ENCODE measurements at places on chromosomes 1 and 21.

GRCh38 chr21:36408568-36408967 lies 23.4 kb downstream of the CHAF1B start:
- no peak overlapping the region for H3K4me3 ChIP-seq
- H3K27ac ChIP-seq: no peak overlapping the region
- DNase-seq: no peak
- peaks cover 30% of the 10 kb centered on the region for H3K36me3 ChIP-seq
- H3K4me1 ChIP-seq: no peaks in the 10 kb centered on the region

GRCh38 chr21:29342363-29342957 lies 43.7 kb downstream of the BACH1 start:
- peak; percentile 93 for DNase-seq
- no peaks in the 10 kb centered on the region for H3K27me3 ChIP-seq
- peaks cover 83% of the 10 kb centered on the region for H3K4me1 ChIP-seq

DNA sequence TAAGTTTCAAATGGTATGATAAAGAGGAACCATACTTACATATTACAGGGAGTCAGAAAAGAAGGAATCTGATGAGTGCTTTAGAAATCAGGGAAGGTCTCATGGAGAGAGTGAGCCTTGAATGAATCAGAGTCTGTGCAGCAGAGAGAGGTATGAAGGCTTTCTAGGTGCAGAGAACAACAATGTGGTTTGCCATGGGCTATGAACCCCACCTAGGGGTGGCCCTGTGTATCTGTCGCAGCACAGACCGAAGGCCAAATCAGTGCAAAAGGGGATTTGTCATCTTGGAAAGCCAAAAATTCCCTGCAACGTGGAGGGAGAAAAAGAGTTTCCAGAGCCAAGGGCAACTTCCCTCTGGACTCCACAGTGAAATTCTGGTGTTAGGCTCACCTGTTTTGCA lies 3.5 kb downstream of the PAPPA2 start:
- H3K4me3 ChIP-seq: no peak overlapping the region
- DNase-seq: no peak
- H3K27me3 ChIP-seq: no peaks in the 10 kb centered on the region
- H3K27ac ChIP-seq: no peak overlapping the region

DNA sequence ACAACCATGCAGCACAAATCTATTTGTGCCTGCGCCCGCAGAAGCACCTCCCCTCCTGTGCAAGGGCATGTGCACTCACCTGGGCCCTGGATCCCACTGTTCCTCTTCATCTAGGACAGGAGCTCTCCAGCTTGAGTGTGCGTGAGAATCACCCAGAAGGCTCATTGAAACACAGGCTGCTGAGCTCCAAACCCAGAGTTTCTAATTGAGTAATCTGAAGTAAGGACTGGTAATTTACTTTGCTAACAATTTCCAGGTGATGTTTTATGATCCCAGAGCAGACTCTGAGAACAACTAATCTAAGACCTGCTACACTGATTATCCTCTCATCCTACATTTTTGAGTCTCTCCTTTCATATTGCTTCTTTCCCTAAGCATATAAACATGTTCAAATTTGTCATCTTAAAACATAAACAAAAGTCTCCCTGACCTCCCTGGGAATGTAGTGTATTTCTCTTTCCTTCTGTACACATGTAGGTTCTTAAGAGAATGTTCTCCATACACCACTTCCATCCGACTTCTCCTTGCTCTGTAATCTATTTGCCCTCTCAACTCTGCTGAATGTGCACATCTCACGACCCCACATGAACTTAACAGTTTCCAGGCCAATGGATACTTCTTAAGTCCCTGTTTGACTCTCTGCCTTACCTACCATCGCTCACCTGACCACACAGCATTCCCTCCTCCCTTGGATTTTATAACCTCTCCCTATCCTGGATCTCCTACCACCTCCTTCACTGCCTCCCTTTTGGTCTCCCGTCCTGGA lies 522.5 kb downstream of the SMYD3 start:
- no peaks in the 10 kb centered on the region for H3K27me3 ChIP-seq
- DNase-seq: no peak
- no peaks in the 10 kb centered on the region for H3K36me3 ChIP-seq
- H3K4me3 ChIP-seq: no peak overlapping the region
- no peaks in the 10 kb centered on the region for H3K4me1 ChIP-seq
- H3K27ac ChIP-seq: no peak overlapping the region

GRCh38 chr1:181809991-181810545 lies 251.4 kb downstream of the ZNF648 start:
- no peaks in the 10 kb centered on the region for H3K4me1 ChIP-seq
- H3K27ac ChIP-seq: no peak overlapping the region
- no peaks in the 10 kb centered on the region for H3K36me3 ChIP-seq
- no peak overlapping the region for H3K4me3 ChIP-seq

DNA sequence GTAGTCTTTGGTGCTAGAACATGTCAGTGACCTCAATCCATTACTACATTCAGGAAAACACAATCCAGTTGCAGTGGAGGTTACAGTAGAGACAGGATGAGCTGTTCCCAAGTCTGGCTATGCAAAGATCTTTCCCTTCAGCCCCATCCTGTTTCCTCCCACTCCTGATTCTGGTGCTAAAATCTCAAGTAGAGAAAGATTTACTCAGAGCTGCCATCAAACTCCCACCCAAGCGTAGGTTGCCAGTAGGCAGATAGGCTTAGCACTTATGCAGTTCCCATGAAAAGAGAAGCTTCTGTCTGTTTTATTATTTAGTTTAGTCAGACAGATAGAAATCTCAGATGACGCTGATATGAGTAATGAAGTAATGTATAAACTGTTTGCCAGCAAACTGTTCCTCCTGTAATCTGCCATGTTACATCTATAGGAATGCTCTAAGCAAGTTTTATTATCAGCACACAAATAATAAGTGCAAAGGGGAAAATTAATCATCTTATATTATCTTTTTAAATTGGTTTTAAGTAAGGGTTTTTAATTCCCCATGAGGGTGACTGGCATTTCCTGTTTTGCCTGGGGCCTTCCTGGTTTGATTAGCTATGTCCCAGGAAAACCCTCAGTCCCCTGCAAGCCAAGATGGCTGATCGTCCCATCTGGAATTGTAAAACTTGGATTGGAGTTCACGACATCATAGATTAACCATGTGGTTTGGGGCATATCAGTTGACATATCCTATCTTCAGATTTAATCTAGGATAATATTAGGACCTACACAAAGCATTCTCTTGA lies 188.3 kb upstream of the PALMD start:
- no peak overlapping the region for H3K4me3 ChIP-seq
- no peaks in the 10 kb centered on the region for H3K36me3 ChIP-seq
- no peaks in the 10 kb centered on the region for H3K27me3 ChIP-seq
- H3K27ac ChIP-seq: no peak overlapping the region
- H3K4me1 ChIP-seq: no peaks in the 10 kb centered on the region
- DNase-seq: no peak

All from gastrocnemius medialis (tissue), 4 donors.